Right cardiac atrium (tissue), 5 donors: ENCODE measurements at places on chromosomes 13 and 19. TPM values are rescaled to one million over a fixed set of nuclear protein-coding genes. Genes with fewer than 3 reads are reported as not detected.

DNA sequence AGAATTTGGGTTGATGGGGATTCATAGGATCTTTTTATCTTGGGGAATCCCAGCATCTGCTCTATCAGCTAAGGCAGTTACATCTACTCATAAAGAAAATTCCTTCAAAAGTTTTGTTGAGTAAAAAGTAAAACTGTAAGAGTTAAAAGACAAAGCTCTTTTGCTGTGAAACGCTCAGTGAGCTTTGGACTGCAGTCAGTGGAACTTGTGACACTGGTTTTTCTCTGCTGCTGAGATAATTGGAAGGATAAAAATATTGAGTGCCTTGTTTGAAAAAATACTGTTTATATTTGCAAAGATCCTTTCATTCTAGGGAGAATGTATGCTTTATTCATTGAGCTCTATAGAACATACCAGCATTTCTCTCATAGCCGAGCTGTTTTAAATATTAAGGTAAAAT lies 5.3 kb downstream of the NAXD start:
- DNase-seq, result no peak

DNA sequence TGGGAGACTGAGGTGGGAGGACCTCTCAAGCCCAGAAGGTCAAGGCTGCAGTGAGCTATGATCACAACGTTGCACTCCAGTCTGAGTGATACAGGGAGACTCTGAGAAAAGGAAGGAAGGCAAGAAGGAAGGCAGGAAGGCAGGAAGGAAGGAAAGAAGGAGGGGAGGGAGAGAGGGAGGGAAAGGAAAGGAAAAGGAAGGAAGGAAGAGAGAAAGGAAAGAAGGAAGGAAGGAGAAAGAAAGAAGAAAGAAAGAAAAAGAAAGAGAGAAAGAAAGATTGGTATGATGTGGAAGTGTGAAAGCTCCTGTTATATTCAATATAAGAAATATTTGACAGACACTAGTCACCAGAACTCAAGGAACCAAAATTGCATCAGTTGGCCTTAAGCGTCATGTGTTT lies 32.5 kb upstream of the CEBPG start:
- no peak for DNase-seq

GRCh38 chr19:2081873-2082810 lies 14.0 kb downstream of the MOB3A start:
- no peak for DNase-seq

DNA sequence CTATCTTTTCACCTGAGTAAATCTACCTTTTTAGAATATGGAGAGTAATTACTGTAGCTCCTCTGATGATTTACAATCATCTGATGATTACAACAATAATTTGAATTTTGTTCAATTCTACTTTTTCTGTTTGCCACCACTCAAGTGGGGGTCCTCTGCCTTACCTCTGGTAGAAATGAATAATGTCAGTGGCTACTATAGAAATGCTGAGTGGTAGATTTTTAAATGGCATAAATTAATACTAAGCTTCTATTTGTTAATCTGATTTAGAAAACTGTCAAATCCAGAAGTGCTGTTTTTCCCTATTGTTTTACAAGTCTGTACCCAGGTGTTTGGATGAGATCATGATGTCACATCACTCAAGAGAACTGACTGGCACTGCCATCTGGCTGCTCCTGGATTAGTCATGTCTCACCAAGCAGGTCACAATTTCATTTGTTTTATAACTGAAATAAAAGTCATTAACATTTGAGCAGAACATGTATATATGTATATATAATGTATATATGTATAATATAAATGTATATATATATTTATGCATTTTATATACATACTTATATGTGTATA lies 494.8 kb downstream of the TBC1D4 start:
- DNase-seq, result no peak

- peak; percentile 50 for DNase-seq
Measured at GRCh38 chr13:74709226-74709625, 575.0 kb upstream of the KLF12 start.

- no peak for DNase-seq
Measured at GRCh38 chr13:36965767-36966166, 33.4 kb downstream of the ALG5 start.

GRCh38 chr19:23999821-24000610 lies 85.3 kb downstream of the ZNF726 start:
- no peak for DNase-seq

GRCh38 chr13:29573190-29573589 lies 22.3 kb downstream of the SLC7A1 start:
- DNase-seq, result no peak

DNA sequence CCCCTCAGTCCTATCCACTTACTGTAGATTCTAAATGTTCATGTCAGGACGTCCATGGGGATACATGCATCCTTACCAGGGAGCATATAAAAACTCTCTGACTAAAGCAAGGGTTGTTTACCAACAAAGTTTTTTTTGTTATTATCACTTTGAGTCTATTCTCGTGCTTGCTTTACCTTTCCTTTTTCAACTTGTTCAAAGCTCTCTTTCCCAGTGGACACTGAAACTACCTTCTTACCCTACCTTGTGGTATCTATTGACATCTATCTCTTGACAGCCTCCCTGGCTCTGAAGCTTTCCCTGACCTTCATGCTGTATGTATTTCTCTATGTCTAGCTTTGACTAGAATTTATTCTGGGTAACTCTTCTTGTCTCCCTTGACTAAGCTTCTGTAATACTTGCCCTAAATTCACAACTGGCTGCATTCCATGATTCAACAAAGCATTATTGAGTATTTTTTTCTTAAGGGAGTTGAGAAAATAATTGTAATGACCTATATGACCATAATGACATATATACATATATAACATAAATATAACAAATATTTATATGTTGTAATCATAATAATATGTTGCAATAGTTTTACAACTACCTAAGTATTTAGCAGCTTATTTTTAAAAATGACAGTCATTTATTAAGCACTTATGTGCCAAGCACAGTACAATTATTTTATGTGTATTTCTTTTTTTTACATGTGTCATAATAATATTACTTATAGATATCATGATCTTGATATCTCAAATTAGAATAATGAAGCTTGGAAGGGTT lies 403.4 kb upstream of the SPRY2 start:
- DNase-seq, result no peak

- no peak for DNase-seq
Measured at GRCh38 chr19:28737021-28737895, 475.7 kb downstream of the UQCRFS1 start.

- no peak for DNase-seq
Measured at GRCh38 chr13:95406176-95406575, 104.9 kb upstream of the ABCC4 start.

GRCh38 chr13:33110713-33111413 lies 94.6 kb downstream of the KL start:
- DNase-seq, result peak; percentile 73

- no peak for DNase-seq
Measured at GRCh38 chr19:34831714-34832113, 58.7 kb upstream of the ZNF599 start.

DNA sequence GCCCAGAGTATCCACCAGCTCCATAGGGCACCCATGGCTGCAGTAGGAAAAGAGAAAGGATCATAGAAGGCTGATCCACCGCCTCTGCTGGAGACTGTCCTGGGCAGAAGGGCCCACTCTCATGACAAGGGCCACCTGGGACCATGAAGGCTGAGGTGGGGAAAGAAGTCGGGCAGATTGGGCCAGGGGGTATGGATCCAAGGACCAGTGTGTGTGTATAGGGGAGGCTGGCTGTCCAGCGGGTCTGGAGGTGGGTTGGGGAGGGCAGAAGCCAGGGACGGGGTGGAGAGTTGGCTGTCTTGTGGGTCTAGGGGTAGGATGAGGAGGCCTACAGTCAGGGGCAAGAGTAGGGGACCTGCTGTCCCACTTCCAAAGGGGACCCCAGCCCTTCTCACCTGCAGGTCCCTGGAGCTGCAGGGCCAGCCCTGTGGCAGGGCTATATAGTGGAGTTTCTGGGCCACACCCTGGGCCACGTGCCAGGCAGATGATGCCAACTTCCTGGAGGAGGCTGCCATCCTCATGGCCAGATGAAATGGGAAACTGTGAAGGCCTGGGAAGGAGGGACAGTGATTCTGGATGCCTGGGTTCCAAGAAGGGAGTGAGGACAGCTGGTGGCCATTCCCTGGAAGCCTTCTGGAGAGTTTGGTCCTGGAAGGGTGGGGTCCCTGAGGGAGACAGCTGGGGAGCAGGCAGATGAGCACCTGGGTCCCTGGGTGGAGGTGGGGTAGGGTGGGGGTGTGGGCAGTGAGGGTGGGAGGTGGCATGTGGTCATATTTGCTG lies at the start of gene FCGBP:
Gene FCGBP, minus strand, starts transcription at position 51 of the 780 bp plus-strand sequence.
- DNase-seq, result peak; percentile 61

DNA sequence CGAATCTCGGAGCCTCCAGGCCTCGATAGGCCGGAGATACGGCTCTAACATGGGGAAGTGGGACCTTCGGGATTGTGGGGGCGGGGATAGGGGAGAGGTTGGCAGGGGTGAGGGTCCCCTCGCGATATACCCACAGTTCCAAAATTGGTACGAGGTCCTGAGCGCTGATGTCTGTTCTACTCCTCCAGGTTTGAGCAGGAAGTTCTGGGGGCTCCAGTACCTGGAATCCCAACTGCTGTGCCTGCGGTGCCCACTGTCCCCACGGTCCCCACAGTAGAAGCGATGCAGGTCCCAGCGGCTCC lies 447 bp downstream of the RBM42 start:
- DNase-seq, result no peak

DNA sequence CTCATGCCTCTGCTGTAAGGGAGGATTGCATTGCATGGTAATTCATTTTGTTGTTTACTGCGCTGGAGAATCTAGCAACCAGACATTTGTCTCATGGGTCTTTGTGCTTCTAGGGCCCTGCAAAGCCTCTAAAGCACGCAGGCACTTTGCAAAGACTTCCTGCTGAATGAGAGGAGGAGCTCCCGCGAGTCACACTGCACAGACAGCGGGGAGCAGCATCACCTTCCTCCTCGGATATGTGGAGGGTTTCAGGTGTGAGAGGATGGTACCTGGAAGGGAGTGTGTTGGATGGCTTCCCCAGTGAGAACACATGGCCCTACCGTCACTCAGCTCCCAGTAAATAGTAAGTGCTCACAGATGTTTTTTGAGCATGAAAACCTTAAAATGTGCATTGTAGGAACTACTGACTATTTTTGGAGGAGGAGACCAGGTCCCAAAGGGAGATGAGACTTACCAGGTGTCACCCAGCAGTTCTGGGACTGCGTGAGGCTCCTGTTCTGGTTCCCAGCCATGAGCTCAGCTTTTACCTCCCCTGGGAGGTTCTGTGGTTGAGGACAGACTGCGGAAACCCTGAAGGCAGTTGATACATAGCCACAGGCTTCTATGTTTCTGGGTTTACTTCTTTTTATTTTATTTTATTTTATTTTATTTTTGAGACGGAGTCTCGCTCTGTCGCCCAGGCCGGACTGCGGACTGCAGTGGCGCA lies 278.0 kb downstream of the FGF9 start:
- DNase-seq, result no peak

DNA sequence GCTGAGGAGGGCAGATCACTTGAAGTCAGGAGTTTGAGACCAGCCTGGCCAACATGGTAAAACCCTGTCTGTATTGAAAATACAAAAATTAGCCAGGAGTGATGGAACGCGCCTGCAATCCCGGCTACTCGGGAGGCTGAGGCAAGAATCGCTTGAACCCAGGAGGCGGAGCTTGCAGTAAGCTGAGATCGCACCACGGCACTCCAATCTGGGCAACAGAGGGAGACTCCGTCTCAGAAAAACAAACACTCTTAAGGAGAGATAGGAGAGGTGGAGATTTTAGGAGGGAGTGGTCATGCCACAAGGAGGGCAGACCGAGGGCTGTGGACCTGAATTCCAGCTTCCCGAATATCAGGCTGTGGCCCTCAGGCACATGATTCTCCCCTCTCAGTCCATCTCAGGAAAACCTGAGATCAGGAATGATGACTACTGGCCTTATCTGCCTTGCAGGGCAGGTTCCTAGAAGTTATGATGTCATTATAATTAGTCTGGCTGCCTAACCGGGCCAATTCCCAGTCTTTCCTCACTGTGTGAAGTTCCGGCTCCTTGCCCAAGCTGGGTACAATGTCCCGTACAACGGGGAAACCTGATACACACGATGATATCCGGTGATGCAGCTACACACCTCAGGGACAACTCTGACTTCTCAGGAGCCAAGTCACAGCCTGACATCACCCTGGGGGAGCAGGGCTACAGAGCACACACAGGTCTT lies 2.5 kb downstream of the SLC35E1 start:
- DNase-seq, result peak; percentile 21

DNA sequence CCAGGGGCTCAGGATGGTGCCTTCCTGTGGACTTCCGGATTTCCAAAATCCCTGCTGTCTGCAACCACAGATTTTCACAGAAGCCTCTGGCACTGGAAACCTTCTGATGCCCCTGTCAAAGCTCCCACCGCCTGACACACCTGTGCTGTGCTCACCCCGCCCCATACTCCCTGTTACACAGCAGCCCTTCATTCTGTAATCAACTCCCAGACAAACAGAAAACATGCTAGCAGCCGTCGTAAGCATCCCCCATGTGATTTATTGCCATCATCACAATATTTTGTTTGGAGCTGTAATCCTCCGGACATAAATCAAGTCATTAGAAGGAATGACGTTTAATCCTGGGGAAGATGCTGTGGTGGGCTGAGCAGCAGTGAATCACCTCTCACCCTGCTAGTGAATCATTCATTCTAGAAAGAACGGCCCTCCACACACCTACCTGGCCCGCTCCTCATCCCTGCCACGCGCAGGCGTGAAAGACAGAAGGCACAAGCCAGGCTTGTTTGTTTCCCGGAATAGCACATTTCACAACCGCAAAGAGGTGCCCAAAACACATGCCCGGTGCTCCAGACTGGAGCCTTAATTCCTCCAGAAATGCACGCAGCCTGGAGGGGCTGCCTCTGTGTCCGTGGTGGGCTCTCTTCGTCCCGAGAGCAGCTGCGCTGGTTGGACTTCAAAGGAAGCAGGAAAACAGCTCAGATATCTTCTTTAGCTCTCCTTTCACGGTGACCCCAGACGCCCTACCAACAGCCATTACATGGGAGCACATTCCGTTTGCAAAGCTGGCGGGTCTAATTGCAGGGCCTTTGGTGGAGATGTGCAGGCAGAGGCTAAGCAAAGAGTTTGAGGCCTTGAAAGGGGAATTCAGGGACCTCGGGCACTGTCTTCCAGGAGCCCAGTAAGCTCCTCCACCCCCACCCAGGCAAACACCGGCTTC lies 41.3 kb upstream of the KCTD15 start:
- no peak for DNase-seq

- DNase-seq, result no peak
Measured at GRCh38 chr13:95146486-95146885, 154.8 kb downstream of the ABCC4 start.

DNA sequence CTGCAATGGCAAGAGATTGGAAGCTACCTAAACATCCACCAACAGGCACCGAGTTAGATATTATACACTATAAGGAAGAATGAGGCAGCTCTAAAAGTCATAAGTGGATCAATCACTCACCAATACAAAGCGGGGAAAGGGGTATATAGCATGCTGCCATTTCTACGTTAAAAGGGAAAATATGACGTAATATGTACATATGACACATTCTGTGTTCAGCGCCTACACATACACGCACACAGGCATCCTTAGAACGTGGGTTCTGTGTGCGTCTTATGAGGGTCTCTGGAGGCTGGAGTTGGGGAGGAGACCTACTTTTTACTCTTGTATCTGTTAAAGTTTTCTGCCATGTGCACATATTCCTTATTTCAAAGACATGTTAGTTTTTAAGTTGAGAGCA lies 5.9 kb downstream of the IL17D start:
- DNase-seq, result no peak

- DNase-seq, result no peak
Measured at GRCh38 chr13:39318161-39318560, 279.9 kb downstream of the NHLRC3 start.

The KLF2 gene
- total RNA-seq, result 65.5 TPM

The ZNF541 gene
- total RNA-seq, result not detected

The C19orf67 gene
- not detected for total RNA-seq

The ACER1 gene
- total RNA-seq, result not detected

The PINLYP gene
- total RNA-seq, result 3.8 TPM

The LSR gene
- total RNA-seq, result 4.8 TPM

The MAST3 gene
- 6.6 TPM for total RNA-seq

The CELF5 gene
- 0.20 TPM for total RNA-seq

The SERP2 gene
- total RNA-seq, result 19.6 TPM
